ENCODE measurements at places on chromosomes 3 and 15. TPM values are rescaled to one million over a fixed set of nuclear protein-coding genes. Genes with fewer than 3 reads are reported as not detected.
A peak's percentile ranks its signal among the peaks of the same experiment; 100 is the strongest.

Gene MRAS
- 17.9 TPM for total RNA-seq

Gene ACP3
- 7.7 TPM for total RNA-seq

Gene EFCC1
- 0.23 TPM for total RNA-seq

Gene ISLR
- 31.4 TPM for total RNA-seq

Gene SENP5
- total RNA-seq, result 37.9 TPM

Gene RNU5B-1
- total RNA-seq, result not detected

- no peak for DNase-seq
Observed at GRCh38 chr3:123780656-123781055, 103.5 kb downstream of the MYLK start.

- DNase-seq, result no peak
Observed at GRCh38 chr15:58590236-58590635, 158.4 kb downstream of the LIPC start.

GRCh38 chr3:49769286-49769915 is 16.9 kb downstream of the IP6K1 start:
- DNase-seq, result no peak

- no peak for DNase-seq
Observed at GRCh38 chr15:70882361-70882760, 9.9 kb downstream of the THAP10 start.

DNA sequence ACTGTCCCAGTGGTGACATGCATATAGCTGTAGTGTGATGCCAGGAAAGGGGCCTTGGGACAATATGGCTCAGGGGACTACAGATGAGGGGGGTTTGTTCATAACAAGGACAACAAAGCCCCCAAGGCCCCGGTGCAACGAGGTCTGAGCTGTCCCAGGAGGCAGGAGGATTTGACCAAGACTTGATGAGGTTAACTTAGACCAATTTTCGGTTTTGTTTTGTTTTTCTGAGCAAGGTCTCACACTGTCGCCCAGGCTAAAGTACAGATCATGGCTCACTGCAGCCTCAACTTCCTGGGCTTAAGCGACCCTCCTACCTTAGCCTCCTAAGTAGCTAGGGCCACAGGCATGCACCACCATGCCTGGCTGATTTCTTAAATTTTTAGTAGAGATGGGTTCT is 23.8 kb downstream of the EFCAB12 start:
- no peak for DNase-seq

GRCh38 chr3:25420885-25421284 is 7.2 kb upstream of the RARB start:
- DNase-seq, result no peak

DNA sequence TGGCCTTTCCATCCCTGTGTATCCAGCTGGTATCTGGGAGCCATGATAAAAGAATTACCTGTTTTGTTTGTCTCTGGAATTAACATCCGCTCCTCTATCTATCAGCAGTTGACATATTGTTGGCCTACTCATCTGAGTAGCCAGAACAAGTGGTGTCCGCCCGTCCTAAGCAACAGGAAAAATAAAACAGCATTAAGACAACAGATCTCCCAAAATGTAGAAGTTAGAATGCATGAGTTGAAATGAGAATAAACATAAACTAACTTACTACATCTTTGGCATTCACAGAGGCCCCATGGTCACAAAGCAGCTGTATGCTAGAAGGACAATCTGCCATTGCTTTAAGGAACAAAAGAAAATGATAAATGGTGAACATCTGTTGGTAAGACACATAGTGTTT is 75.9 kb downstream of the UACA start:
- no peak for DNase-seq

GRCh38 chr3:46901061-46901460 is 23.5 kb downstream of the PTH1R start:
- no peak for DNase-seq

DNA sequence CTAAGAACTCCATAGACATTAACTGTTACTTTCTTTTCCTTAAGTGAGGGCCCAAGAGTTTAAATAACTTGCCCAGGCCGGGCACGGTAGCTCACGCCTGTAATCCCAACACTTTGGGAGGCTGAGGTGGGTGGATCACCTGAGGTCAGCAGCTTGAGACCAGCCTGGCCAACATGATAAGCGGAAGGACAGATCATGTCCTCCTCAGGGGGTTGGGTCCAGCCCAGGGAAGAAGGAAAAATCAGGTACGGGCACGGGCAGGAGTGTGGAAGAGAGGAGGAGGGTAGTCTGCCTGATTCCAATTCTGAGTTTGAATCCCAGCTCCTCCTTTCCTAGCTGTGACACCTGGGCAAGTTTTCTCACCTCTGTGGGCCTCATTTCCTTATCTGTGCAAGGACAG is 118.8 kb downstream of the ANP32A start:
- DNase-seq, result no peak

- no peak for DNase-seq
Observed at GRCh38 chr3:150520408-150520807, 25.9 kb downstream of the SERP1 start.

DNA sequence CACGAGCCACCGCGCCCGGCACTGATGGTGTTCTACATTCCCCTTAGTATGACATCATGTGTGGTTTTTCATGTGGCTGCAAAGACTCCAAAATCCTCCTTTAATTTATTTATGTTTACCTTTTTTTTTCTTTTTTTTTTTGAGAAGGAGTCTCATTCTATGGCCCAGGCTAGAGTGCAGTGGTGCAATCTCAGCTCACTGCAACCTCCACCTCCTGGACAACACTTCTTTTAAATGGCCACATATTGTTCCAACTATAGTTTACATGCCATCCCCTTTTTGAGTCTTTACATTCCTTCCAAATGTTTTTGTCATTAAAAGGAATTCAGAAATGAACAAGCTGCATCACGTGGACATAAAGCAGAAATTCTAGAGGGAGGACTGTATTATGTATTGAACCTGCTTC is 10.3 kb upstream of the CDV3 start:
- no peak for DNase-seq

DNA sequence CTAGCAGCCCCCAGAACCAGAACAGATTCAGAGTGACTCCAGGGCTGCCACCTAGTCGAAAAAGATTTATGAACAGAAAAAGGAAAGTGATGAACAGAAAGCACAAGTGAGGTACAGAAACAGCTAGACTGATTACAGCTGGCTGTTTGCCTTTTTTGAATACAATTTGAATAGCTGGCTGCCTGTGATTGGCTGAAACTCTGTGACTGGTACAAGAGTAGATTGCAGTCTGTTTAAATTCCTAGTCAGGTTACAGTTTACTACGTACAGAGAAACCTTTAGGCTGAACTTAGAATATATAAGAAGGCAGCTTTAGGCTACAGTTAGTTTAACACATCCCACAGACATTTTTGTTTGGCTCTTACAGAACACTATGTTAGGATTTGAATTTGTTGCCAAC is 10.0 kb downstream of the CCDC13 start:
- DNase-seq, result no peak

- no peak for DNase-seq
Observed at GRCh38 chr15:81253846-81254245, 57.2 kb downstream of the IL16 start.

DNA sequence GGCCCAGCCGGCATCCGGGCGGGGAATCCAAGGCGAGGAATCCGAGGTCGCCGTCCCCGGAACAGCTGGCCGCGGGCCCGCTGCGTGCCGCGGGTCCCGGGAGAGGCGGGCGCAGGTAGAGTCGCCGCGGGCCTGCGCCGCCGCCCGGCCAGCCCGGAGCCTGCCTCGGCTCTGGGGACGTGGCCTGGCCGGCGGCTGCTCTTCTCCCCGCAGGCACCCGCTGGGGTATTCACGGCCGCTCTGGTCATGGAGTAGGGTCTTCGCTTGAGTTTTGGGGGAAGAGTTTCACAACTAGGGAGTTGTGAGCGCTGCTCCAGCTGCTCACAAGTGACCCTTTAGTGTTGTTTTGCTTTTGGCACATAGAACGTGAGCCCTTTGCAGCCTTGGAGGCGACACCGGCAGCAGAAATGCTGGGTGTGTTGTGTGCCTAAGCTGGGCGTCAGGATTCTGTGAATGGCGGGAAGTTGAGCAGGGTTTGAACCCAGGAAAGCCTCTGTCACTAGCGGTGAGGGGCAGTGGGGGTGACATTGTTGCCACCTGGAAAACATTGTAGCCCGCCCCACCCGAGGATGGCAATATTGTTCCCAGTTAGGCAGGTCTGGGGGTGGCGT is 4.0 kb downstream of the TRIM71 start:
- DNase-seq, result peak; percentile 53

DNA sequence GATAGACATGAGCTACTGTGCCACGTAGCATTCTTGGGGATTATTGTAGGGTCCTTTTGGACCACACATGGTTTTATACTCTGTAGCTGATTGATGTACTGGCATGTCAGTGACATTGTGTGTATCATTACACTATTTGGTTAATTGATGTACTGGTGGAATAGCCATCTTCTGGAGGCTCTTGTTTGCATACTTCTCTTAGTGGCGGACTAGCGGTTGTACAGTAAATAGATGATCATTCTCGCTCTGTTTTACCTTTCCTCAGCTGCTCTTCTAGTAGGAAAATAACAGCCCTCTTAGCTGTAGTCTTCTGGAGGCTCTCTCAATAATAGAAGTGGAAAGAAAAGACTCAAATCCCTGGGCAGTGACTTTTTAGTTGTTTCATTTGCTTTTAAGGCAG is 24.8 kb downstream of the IGF1R start:
- no peak for DNase-seq
